ENCODE measurements at places on chromosomes 2 and 18.

GRCh38 chr2:170163411-170164065 is 14.4 kb upstream of the MYO3B start:
- no peak for DNase-seq

DNA sequence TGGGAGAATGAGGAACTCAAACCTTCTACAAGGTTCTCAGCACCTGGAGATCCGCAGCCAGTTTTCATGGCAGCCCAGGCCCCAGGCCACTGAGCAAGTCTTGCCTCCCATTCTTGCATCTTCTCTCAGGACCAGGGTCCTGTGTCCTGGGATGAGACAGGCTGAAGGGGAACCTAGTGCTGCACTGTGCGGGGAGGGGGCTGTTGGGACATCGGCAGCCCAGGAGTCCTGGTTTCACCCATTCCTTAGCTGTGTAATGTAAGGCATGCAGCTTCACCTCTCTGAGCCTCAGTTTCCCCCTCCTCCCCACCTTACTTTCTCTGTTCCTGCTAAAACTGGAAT is 43.9 kb downstream of the TNS1 start:
- DNase-seq, result no peak

DNA sequence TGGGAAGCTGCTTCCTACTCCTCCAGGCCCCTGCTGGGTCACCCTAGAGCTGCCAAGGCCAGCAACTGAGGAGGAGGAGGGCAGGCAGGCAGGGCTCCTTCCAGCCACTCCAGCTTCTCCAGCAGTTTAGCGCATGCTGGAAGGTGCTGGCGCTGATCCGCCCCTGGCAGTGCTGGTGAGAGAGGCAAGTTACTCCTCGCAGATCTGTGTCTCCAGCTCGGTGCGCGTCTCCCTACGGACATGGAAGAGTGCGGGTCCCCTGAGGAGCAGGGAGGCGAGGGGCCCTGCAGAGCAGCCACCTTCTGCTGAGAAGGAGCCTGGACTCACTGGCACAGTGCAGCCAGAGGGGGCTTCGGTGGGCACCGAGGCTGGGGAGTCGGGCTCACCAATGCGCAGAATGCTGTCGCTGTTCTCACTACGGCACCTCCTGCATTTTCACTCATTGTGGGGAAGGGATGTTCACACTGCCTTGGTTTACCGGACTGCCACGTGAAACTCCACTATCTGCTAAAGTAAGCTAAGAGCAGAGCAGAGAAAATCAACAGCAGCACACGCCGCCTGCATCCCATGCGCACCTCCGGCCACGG is 206.0 kb downstream of the HDAC4 start:
- DNase-seq, result no peak

DNA sequence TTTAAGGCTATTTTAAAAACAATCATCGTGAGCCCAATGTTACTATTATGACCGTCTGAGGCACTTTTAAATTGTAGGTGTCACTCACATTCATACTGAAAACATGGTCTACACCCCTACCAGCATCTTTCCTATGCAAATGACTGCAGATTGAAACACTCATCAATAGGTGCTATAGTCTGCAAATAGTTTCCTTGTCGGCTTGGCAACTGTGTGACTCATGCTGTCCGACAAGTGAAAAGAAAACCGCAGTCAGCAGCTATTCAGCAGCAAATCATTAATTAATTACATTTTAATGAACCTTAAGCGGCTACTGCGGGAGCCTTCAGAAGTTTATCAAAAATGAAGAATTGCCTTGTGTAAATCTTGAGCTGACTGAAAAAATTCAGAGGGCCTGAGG is 134.4 kb downstream of the FIGN start:
- no peak for DNase-seq

DNA sequence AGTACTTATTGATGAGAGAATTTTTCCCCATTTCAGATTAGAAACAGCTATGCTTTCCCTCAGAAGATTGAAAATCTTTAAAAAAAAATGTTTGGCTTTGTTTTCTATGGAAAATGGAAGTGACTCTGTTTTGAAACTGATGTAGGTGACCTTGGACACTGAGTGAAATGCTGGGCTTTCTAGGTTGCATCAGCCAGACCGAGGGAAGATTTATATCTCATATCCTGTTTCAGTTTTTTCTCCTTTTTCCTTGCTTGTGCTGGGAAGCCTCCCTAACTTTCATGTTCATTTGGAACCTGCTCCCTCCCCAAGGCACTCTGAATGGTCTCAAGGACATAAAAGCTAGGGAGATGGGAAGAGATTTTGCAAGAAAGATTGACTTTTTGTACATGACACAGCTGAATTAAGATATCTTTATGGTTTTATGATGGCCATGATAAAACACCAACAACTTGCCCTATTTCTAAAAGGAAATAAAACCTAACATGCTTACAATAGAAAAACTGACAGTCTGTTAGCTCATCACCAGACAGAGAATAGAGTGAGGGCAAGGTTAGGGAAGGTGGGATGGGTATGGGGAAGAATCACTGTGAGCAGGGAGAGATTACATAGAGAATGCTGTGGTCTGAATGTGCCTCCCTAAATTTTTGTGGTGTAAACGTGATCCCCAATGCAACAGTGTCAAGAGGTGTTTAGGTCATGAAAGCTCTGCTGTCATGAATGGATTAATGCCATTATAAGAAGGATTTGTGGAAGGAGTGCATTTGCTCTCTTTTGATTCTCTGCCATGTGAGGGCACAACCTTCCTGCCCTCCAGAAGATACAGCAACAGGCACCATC is 249.7 kb downstream of the TPGS2 start:
- no peak for DNase-seq

- no peak for DNase-seq
Measured at GRCh38 chr2:104429639-104430358, 424.1 kb upstream of the POU3F3 start.

GRCh38 chr2:224946895-224947294 is 95.4 kb downstream of the DOCK10 start:
- DNase-seq, result no peak

GRCh38 chr2:173631127-173631460 is 276.4 kb downstream of the CDCA7 start:
- no peak for DNase-seq

DNA sequence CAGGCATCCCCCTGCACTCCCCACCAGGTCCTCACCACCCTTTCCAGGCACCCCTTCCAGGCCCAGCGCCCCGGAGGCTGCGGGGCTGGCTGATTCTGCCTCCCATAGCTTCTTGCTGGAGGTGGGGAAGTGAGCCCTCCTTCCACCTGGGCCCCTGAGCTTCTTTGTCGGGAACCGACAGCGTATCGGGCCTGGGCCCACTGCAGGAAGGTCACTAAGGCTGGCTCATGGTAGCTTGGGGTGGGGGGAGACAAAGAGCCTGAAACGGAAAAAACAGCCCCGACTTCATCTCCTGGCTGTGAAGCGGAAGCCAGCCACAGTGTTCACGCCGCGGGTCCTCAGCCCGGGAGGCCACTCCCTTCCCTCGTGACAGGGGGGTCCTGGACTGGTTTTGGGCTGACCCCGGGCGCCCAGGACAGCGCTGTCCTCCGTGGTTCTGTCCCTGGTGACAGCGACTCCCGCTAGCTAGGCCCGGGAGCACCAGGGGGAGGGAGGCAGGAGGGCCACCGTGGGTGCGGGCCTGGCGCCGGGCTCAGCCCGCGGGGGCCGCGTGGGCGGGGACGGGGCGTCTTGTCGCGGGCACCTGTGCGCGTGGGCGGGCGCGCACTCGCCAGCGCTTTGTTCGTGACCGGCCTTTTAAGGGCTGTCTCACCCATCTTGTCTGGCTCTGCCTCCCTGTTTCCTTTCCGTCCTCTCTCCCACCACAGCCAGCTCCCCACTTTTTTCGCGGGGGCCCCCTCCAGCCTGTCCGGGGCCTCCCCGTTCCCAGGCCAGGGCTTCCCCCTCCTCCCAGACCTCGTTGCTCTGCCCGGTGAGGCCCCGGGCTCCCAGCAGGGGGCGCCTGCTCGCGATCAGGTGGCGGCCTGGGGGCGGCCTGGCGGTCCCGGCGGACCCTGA is 64.9 kb downstream of the DNMT3A start:
- DNase-seq, result peak; percentile 47

DNA sequence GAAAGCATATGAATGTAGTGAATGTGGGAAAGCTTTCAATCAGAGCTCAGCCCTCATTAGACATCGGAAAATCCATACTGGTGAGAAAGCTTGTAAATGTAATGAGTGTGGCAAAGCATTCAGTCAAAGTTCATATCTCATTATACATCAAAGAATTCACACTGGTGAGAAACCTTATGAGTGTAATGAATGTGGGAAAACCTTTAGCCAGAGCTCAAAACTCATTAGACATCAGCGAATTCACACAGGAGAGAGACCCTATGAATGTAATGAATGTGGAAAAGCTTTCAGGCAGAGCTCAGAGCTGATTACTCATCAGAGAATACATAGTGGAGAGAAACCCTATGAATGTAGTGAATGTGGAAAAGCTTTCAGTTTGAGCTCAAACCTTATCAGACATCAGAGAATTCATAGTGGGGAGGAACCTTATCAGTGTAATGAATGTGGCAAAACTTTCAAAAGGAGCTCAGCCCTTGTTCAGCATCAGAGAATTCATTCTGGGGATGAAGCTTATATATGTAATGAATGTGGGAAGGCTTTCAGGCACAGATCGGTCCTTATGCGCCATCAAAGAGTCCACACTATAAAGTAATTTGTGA is 5.0 kb downstream of the ZNF397 start:
- no peak for DNase-seq

- DNase-seq, result peak; percentile 21
Measured at GRCh38 chr2:10278029-10278762, 24.5 kb upstream of the HPCAL1 start.
